Esophagus squamous epithelium (tissue), 5 donors: ENCODE measurements at places on chromosomes 12 and 14.

DNA sequence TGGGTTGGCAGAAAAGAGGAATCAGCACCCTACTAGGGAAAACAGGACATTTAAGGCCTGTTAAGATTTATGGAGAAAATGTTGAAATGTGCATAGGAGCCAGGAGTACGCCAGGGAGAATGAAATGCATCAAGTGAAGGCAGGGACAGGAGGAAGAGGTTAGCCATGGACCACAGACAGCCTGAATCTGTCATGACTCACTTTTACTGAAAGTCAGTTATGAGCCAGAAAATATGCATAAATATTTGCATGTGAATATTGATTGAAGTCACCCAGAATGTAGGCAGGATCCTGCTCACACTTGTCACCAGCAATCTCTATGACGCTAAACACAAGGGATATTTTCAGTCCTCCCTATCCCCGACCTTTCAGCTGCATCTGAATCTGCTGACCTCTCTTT lies 25.1 kb upstream of the CDK17 start:
- DNase-seq, result no peak

GRCh38 chr14:68596211-68596610 lies 196.7 kb downstream of the ZFP36L1 start:
- DNase-seq, result no peak

- no peak for DNase-seq
Observed at GRCh38 chr12:75476071-75476470, 4.5 kb upstream of the GLIPR1 start.

DNA sequence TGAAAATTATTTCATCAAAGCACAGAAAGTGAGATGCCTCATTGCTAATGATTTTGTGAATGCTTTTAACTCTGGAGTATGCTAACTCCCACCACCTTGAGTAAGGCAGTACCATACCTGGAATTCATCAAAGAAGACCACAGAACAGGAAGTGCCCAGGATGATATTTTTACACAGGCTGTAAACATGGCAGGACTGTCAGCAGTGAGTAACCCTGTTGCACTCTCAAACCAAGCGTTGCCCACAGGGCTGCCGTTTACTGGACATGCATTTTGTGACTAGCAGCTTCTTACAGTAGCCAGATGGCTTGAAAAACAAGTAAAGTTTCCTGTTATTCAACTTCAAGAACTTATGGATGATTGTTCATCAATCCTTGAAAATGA lies 42.4 kb downstream of the RALGAPA1 start:
- no peak for DNase-seq

- no peak for DNase-seq
Observed at GRCh38 chr14:51382506-51382905, 142.5 kb downstream of the TMX1 start.

GRCh38 chr12:2836574-2836973 lies 1.7 kb upstream of the NRIP2 start:
- DNase-seq, result no peak

DNA sequence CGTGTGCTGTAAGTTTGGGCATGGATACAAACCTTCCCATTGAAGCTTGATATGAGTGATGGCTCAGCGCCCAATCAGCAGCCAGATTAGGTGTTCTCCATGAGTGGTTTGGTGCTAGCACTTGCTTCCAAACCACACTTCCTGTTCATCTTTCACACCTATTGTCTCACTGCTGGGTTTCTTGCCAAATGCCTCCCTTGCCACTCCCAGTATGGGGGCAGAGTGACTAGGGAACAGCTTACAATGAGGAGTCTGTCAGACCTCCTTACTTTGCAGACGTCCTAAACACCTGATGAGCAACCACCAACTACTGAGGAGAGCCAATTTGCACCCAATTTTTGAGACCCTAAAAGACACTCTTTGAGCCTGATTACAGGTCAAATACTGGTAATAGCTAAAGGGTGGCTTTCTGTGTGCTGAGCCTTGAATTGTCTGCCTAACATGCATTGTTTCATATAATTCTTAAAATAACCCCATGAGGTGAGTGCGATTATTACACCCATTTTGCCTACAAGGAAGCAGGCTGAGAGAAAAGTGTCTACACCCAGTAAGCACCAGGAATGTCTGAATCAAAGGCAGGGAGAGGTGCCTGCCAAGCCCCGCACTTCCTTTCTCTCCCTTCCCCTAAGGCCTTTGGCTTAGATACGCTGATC lies 48.4 kb upstream of the FOS start:
- no peak for DNase-seq

DNA sequence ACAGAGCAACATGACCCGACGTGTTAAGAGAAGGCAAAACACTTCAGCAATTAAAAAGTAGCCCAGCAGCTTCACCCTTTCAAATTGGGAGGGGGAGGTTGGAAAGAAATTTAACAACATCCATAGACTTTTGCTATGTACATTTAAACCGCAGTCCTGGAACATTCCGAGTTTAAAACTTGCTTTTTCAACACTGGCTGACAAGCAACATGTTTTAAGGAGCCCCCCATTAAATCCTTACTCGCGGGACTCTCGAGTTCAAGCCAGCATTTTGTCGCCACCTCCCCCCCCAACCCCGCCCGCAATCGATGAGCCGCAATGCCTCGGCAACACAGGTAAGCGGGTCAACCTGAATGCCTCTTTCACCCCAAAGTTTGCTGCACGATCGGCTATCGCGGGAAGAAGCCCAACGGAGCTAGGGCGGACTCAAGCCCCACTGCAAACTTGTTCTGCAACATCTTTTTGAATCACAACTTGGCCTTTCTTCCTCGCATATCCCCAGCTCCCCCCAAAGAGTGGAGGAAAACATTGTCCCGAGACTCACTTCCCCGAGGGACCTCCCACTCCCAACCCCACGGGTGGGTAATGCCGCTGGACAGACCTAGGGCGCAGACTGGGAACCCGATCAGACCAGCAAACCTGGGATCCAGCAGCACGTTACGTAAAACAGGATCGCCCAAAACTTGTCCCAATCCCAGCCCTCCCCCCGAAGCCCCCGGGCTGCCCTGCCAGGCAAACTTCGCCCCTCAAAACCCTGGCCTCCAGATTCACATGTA lies 777 bp downstream of the ZFP36L1 start:
- DNase-seq, result no peak

DNA sequence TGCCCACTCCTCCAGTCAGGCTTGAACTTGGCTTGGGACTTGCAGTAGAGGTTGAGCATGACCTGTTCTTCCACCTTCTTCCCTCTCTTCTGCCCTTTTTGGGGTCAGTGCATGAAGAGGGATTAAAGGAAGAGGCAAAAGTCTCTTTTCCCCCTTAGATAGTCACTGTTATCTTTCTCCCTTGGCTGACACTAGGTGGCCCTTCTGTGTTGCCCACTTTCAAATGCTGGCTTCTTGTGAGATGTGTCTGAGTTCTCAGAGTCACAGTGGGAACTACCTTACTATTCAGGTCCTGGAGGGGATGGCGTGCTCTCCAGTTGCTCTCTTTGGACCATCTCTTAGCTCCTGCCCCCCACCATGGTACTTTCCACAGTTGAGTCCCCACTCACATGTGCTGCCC lies 73.6 kb downstream of the GPR65 start:
- no peak for DNase-seq

DNA sequence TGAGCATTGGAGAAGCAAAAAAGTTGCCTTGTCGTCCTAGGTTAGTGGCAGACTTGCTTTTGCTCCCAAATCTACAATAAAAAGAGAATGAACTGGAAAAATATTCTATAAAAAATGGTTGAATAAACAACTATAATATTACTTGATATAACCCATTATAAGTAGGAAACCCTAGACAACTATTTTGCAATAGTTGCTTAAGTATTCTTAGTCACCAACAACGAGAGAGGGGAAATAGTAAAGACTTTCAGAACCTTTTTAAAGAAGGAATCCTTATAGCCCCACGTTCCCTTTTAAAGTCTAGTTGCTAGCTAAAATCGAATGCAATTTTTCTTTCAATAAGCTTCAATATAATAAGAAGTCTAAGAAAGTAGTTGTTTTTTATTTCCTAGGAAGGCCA lies 17.5 kb downstream of the AQP6 start:
- DNase-seq, result no peak
